ENCODE measurements at places on chromosomes 16 and 17. TPM values are rescaled to one million over a fixed set of nuclear protein-coding genes. Genes with fewer than 3 reads are reported as not detected.

Gene KRT28
- not detected for total RNA-seq

Gene SLFN5
- total RNA-seq = 209 TPM

Gene ATP2C2
- total RNA-seq = not detected

Gene ZSCAN10
- 0.23 TPM for total RNA-seq

Gene CD300H
- total RNA-seq = not detected

Gene DOC2B
- total RNA-seq = not detected

Gene NPIPB12
- total RNA-seq = 80.9 TPM

Gene ALOXE3
- not detected for total RNA-seq

Gene GHDC
- total RNA-seq = 17.2 TPM

Gene NPIPA3
- 3.7 TPM for total RNA-seq

Gene ACSM2A
- not detected for total RNA-seq

Gene TBX2
- total RNA-seq = not detected

Gene HELZ
- 69.1 TPM for total RNA-seq

Gene HYDIN
- total RNA-seq = not detected

Gene ZNF830
- total RNA-seq = 24.1 TPM

Gene HOXB2
- 17.7 TPM for total RNA-seq

Data from activated CD8-positive, alpha-beta T cell treated with anti-CD3 and anti-CD28 coated beads, Interleukin-2, amount 10 ng/mL, durations not matched to agents 7 days and 5 days (primary cell).